Activated gamma-delta T cell treated with anti-CD3 and anti-CD28 coated beads, Interleukin-2, amount 50 U/mL, for 16 hours (primary cell): ENCODE measurements at places on chromosomes 5 and 9.

DNA sequence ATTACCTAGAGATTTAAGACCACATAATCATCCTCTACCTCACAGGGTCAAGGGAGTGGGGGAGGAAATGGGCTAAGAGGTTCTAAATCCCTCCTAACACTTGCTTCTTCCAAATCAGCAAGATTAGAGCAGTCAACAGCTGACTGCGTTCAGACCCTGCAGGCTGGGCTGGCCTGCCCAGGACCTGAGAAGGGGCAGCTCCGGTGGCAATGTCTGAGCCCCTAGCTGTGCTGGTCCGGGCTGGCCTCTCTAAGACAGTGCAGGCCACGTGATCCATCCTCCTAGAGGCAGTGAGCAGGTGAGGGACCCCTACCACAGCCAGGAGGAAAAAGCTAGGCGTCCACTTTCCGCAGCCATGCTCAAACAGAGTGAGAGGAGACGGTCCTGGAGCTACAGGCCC, at the start of gene KCNV2:
Gene KCNV2, plus strand, starts transcription at position 126 of the 400 bp plus-strand sequence. Its CDS starts 230 bp downstream, at position 356.
- no peak for DNase-seq

- DNase-seq: no peak
Observed at GRCh38 chr5:170427672-170428236, 38.6 kb upstream of the KCNMB1 start.

GRCh38 chr9:124590889-124591641, 83.9 kb upstream of the NR5A1 start:
- no peak for DNase-seq

- DNase-seq: no peak
Observed at GRCh38 chr9:133160742-133161546, 2.8 kb downstream of the GBGT1 start.

GRCh38 chr9:114082017-114082762, 4.1 kb upstream of the AMBP start:
- peak; percentile 70 for DNase-seq

DNA sequence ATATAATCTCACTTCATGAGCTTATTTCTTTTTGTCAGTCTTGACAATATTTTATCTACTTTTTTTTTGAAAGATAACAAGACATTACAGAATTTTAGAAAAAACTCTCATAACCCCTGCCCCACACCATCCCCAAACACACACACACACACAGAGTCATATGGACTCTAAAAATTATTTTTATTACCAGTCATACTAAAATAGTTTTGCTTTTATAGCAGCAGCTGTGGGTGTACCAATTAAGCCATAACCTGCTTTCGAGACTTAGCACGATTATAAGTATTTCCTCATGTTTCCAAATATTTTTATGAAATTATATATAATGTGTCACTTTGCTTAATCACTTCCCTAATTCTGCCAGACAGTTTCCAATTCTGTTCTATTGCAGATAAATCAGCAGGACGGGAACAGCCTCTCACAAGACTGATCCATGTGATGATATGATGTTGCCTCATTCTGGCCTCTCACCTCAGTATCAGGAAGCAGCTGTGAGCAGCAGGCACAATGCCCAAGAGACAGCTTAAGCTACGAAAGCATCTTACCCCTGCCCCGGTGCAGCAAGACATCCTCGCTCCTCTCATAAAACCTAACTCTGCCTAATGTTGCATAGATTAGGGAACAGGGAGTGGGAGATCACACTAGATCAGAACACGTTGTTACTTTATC, 7.0 kb downstream of the PDCL start:
- no peak for DNase-seq

GRCh38 chr5:177983763-177984583, 12.1 kb downstream of the PROP1 start:
- no peak for DNase-seq

DNA sequence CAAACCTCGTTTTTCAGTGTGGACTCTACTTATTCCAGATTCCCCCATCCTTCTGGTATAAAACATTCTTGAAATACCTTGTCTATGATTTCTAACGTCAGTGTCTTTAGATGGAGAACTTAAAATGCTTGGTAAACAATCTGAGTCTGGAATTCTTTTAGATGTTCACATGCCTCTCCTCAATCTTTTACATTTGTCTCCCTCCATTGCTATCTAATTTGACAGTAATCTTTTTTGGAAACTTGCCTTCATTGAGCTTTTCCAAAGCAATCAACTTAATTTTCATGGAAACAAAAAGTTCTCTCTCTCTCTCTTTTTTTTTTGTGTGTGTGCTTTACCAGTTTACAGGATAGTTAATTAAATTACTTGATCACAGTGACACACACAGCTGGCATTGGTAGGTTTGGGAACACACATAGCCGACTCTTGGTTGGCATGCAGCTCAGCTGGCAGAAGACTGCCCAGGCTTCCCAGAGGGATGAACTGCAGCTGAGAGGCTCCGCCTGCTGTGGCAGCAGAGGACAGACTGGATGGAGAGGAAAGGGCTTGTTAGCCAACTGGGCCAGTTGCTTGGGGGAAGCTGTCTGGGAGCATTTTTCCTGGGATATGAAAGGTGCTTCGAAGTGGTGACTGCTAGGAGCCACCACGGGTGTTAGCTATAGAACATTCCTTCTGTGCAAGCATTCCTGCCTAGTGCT, 271.3 kb downstream of the ZSWIM6 start:
- DNase-seq: no peak
